Fibroblast of the aortic adventitia (primary cell): ENCODE measurements at places on chromosomes 3 and 15. TPM values are rescaled to one million over a fixed set of nuclear protein-coding genes. Genes with fewer than 3 reads are reported as not detected.

TRH gene
- total RNA-seq, result 2.5 TPM in 1 of 2 replicates, not detected in the other

DNA sequence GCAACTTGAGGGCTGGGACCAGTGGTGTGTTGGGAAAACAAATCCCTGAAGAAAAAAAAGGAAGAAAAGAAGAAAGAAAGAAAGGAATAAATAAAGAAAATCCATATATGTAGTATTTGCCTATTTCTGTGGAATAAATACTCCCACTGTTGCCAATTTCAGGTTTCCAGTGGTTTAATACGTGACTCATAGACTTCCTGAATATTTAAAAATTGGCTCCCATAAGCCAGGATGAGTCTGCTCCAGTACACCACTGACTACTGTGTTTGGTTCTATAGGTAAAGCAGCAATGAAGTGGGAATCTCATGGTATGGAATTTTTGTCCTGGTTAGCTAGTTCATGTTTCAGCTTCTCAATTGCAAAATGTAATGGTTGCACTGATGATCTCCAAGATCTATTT lies 31.6 kb downstream of the PYDC2 start:
- DNase-seq, result peak; percentile 36

- DNase-seq, result no peak
Measured at GRCh38 chr3:171321559-171322360, 138.4 kb downstream of the TNIK start.

RFT1 gene
- 13.9 and 15.4 TPM in 2 replicates for total RNA-seq

OPA1 gene
- total RNA-seq, result 53.0 and 292 TPM in 2 replicates
